ENCODE measurements at places on chromosomes 5 and 9.

DNA sequence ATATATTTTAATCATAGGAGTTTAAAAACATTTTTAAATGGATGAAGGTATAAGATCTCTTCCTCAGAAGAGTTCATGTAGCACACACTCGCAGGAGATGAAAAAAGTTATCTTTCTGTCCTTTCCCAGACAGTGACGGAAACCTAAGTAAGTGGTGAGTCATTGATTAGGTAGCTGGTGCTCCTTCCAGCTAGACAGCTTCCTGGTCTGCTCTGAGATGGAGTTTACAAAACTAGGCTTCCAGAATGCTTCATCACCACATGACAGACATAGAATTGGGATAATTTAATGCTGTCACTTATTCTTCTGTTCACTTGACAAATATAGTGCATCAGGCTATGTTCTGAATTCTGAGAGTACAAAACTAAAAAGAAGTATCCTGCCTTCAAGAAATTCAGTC is 2393.0 kb upstream of the C9orf72 start:
- DNase-seq: no peak

DNA sequence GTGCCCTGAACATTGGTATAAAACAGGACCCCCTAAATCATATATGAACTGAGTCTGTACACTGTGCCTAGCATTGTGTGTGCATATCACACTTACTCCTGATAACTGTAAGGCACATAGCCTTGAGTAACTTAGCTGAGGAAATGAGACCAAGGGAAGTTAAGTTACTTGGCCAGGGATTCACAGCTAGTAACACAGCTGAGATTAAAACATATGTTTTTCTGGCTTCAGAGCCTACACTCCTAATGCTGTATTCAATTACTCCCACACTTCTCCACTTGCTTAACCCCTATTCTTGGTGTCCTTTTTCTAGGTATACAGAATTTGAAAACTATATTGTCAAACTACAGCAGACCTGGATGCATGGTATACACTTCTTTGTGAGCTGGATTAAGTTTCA is 12.8 kb downstream of the GHR start:
- DNase-seq: no peak

DNA sequence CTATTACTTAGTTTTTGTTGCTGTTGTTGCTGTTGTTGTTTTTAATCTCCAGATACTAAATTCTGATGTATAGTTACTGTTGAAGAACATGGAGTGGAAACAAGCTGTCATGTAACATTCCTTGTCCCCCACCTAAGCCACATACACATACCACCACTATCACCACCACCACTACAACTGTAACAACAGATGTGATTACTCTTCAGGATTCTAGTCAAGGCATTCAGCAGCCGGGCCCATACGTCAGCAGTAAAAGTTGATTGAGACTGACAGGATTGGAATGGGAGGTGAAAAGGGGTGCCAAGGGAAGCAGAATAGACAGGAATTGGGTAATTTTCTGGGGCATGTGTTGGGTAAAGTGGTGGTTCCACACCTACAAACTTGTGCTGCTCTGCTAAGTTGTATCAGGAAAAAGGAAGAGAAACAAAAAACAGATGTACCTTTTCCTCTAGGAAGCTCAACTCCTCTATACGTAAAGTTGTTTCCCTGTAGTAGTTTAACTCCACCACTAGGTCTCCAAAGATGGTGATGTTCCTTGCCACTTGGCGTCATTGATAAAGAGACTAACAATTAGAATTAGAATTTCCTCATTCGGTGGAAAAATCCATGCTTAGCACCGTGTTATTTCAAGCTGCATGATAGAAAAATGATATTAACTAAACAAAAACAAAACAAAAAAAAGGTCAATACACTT is 138.6 kb downstream of the ARRDC3 start:
- no peak for DNase-seq

GRCh38 chr5:134968055-134968454 is 348 bp downstream of the CATSPER3 start:
- DNase-seq: no peak

GRCh38 chr5:180083529-180084060 is 12.0 kb upstream of the RNF130 start:
- no peak for DNase-seq

DNA sequence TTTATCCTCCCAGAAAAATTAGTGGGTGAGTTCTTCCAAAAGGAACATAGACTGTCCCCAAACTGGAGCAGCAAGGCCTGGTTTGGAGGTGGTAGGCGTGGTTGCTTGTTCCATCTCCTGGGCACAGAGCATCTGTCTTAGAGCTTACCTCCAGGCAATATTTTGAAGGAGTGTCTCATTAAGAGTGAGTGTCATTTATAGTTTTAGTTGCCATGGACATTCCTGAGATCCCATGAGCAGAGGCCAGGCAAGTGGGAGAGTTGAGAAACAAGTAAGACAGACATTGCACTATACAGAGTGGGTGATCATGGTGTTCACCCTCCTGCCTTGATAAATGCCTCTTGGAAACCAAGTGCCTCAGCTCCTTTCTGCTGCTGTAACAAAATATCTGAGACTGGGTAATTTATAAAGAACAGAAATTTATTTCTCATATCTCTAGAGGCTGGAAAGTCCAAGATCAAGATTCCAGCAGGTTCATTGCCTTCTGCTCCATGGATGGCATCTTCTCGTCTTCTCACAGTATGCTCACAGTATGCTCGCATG is 68.5 kb downstream of the KIAA1958 start:
- no peak for DNase-seq

GRCh38 chr5:153523831-153524230 is 33.4 kb downstream of the GRIA1 start:
- DNase-seq: peak; percentile 45

GRCh38 chr9:114592356-114592755 is 4.8 kb downstream of the ATP6V1G1 start:
- DNase-seq: no peak

- no peak for DNase-seq
Measured at GRCh38 chr5:93186076-93186682, 394.8 kb downstream of the NR2F1-AS1 start.

GRCh38 chr5:132459031-132459982 is 31.3 kb downstream of the IRF1 start:
- no peak for DNase-seq

DNA sequence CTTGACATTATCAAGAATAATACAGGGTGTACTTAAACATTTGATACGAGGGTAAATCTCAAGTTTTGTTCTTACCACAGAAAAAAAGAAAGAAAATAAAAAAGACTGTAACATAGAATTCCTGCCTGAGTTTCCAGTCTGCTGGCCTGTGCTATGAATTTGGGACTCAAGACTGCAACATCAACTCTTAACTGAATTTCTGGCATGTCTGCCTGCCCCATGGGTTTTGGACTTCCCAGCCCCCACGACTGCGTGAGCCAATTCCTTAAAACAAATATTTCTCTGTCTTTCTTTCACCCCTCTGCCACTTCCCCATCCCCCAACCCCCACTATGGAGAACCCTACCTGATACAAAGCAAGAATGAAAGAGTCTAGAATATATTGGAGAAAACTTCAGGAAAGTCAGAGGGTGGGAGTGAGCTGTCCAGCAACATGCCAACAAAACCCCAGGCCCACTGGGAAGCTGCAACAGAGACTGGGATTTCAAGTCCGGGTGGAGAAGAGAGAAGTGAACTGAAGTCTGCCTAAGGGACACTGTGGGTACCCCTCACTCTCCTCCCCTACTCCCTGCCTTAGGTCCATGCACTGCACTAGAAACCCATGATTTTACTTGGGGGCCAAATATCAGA is 43.0 kb downstream of the MARCHF3 start:
- DNase-seq: no peak

- no peak for DNase-seq
Measured at GRCh38 chr9:102911185-102911584, 83.9 kb upstream of the CYLC2 start.

- DNase-seq: peak; percentile 29
Measured at GRCh38 chr5:30401479-30402058, 791.9 kb upstream of the CDH6 start.

- no peak for DNase-seq
Measured at GRCh38 chr9:38707885-38708637, 11.9 kb downstream of the FAM240B start.

GRCh38 chr5:38445374-38446028 is 110.9 kb downstream of the LIFR start:
- peak; percentile 62 for DNase-seq

DNA sequence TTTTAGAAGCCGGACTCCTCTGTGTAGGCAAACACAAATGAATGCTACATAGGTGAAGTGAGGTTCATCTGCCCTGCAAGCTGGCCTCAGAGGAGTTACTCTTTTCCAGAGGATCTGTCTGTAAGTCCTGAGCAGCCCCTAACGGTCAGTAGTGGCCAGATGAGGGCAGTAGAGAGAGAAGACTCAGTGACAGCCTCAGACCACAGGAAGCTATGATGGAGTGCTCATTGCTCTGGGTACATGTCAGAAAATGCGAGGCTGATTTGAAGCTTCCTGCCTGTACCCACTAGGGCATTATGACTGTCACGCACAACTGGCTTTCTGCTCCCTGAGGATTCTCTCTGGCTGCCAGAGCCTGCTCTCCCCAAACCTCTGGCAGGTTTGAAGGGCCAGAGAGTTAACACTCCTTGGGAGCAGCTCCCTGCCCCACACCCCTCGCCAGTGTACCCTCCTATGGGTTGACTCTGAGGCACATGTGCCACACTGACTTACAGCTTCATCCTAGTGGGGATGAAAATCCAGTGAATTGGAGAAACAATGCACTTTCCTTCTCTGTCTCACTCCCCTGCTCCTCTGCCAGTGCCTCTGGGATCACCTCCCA is 141.5 kb downstream of the GABRG2 start:
- no peak for DNase-seq

DNA sequence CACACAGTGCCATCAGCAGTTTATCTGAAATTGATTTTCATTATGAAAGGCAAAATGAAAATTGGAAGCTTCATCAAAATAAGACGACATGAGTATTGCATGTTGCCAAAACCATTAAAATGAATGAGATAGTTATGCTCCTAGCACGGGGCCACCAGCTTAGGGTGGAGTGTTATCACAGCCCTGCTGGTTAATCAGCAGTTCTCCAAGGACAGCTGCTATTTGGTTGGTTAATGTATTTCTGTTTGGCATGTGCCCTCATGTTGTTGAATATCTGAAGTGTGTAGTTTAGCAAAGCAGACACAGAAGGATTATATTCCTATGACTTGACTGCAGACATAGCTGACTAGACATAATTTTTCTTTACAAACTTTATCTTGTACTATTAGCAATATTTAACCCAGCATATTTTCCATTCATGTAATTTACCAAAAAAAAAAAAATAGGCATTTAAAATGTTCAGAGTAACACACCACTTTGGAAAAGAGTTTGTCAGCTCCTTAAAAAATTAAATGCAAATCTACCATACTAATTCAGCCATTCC is 98.6 kb upstream of the PIK3R1 start:
- DNase-seq: no peak

DNA sequence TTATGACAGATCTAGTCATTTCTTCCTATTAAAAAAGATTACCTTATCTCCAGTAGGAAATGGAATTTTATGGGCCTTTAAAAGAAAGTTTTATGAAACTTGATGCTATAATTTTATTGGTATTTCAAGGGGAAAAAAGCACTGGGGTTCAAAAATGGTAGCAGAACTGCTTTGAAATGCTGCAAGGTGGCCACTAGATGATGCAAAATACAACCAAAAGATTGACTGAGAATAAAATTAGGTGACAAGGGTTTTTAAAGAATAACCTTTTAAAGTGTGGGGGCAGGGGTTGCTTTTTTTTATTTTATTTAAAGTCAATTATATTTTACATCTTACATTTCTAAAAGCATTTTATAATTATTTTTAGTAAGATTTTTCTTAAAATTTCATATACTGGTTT is 61.7 kb downstream of the KLF9 start:
- no peak for DNase-seq

- no peak for DNase-seq
Measured at GRCh38 chr9:129801504-129801903, 1.5 kb upstream of the TOR1B start.

DNA sequence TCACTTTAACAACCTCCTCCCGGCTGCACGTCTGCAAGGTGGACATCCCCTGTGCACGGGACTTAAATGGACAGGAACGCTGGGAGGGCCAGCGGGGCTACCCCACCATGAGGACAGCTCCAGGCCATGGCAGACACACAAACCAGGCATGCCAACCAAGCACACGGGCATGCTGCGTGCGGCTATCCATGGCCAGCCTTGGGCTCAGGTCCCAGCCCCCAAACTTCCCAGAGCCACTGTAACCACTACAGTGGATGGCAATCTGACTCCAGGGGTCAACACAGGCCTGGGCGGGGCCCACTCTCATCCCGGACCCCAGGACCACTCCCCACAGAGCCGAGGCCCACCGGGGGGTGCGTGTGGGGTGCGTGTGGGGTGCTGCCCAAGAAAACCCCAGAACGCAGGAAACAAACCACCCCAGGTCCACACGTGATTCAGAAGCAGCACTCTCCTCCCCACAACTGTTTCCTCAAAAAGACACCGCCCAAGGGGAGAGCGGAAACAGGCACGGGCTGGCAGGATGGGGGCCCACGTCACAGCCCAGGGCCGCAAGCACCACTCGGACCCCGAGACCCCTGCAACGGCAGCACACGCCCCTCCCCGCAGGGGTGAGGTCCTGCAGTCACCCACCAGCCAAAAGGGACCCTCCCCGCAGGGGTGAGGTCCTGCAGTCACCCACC is 7.4 kb downstream of the SLC12A7 start:
- no peak for DNase-seq

GRCh38 chr5:74140409-74140808 is 500.1 kb downstream of the ENC1 start:
- DNase-seq: no peak

GRCh38 chr5:72167804-72168203 is 60.5 kb downstream of the MAP1B start:
- peak; percentile 62 for DNase-seq

DNA sequence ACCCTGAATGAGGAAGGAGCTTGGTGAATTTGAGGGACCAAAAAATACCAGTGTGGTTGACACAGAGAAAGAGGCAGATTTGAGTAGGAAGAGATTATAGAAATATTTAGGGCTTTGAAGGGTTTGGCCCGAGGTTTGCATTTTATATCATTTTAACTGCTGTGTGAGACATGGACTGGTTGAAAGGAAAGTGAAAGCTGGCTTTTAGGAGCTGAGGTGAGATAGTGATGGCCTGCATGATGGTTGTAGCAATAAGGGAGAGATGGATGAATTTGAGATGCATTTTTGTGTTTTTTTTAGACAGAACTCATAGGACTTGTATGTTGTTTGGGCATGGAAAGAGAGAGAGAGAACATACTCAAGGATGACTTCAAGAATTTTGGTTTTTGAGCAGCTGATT is 21.7 kb downstream of the FER start:
- DNase-seq: no peak

GRCh38 chr5:157347301-157348048 is 81.6 kb downstream of the CYFIP2 start:
- DNase-seq: peak; percentile 47

- DNase-seq: no peak
Measured at GRCh38 chr5:136525597-136525996, 160.3 kb upstream of the TRPC7 start.

GRCh38 chr5:30994176-30994575 is 199.3 kb upstream of the CDH6 start:
- DNase-seq: no peak

GRCh38 chr9:89015336-89015735 is 24.1 kb downstream of the S1PR3 start:
- no peak for DNase-seq

GRCh38 chr9:83536332-83536731 is 1.9 kb downstream of the FRMD3 start:
- DNase-seq: no peak

All from left ventricle myocardium superior (tissue), 1 donor.